Hematopoietic multipotent progenitor cell (in vitro differentiated cells): ENCODE measurements at places on chromosomes 7 and 10. TPM values are rescaled to one million over a fixed set of nuclear protein-coding genes. Genes with fewer than 3 reads are reported as not detected.

GRCh38 chr7:43938892-43939482 is 12.8 kb downstream of the UBE2D4 start:
- no peak for DNase-seq

DNA sequence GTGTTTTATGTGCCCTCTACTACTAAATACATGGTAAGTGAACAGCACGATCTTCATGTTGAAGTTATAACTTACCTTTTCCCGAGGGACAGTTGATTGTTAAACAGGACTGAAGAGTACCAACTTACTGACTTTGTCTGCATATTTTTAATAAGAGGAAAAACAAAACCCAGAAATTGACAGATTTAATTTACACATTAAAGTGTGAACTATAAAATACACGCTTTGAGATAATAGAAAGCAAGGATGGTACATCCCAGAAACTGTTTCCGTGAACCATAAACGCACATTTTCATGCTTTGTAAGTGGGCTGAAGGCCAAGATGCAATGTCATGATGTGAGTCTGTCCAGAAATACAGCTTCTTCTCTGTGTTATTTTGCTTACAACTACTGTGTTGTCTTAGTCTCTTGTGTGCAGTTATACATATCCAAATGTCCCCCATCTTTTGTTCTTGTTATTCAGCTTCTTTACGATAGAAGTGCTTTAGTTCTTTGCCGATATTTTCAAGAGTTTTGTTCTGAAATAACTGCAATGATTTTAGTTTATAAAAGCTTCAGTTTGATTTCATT is 190.1 kb downstream of the MLLT10 start:
- DNase-seq, result no peak

GRCh38 chr7:30738026-30738915 is 13.7 kb upstream of the INMT start:
- DNase-seq, result no peak

- no peak for DNase-seq
Observed at GRCh38 chr7:129244220-129244619, 19.4 kb downstream of the AHCYL2 start.

Gene C10orf95
- total RNA-seq, result 0.27 TPM

Gene CLIP2
- 72.2 TPM for total RNA-seq

Gene TFR2
- total RNA-seq, result 51.7 TPM

Gene CASP2
- total RNA-seq, result 64.4 TPM
